Activated T-helper 9 cell treated with anti-CD3 and anti-CD28 coated beads, Interleukin-2, amount 50 U/mL, for 16 hours (primary cell): ENCODE measurements at places on chromosomes 11 and 22.

GRCh38 chr11:131275580-131275979, 94.8 kb upstream of the NTM start:
- DNase-seq: no peak

DNA sequence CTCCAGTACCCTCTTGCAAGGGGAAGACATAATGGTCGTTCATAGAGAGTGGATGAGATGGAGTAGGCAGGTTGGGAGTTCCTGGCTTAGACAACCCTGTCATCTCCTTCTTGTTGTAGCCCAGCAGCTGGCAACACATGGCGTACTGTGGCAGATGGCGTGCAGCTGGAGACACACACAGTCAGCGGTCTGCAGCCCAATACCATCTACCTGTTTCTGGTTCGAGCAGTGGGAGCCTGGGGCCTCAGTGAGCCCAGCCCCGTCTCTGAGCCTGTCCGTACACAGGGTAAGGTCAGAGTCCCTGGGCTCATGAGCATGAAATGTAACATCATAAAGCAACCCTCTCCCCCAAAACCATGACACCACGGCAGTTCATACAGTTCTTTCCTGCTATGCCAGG, 8.7 kb downstream of the ROBO3 start:
- DNase-seq: no peak

- DNase-seq: no peak
These were observed 153.9 kb downstream of the CHST1 start for GRCh38 chr11:45511566-45511965.

DNA sequence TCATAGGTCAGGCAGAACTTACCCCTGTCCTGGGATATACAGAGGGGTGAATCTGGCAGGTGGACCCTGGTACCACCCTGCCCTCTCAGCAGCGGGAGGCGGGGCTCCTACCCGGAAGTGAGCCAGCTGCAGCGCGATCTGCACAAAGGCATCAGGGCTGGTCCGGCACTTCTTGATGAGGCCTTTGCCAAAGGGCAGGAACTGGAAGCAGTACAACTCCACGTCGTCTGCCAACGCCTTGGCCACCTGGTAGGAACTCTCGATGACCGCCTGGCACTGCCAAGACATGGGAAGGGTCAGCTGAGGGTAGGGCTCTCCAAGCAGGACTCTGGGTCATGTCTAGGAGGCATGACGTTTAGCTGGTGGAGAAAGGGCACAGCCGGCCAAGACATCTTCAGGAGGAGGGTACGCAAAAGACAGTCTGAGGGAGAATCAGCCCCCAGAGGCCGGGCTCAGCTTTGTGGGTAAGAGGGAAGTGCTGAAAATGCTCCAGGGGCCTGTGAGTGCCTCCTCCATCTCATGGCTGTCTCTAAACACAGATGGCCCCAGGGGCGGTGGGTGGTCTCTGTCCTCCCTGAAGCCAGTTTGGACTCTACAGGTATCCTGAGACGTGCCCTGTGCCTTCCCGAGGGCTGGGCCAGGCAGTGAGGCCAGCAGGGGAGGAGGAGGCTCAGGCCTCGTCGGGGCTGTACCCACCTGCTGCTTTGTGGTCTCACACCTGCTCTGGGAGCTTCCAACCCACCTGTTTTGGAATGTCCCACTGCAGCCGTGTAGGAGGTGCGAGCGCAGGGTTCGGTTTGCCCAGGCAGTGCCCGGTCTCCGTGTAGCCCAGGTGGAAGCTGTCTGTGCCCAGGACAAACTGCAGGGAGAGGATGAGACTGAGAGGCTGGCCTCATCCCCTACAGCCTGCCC, 6.7 kb downstream of the CPT1B start:
- no peak for DNase-seq

GRCh38 chr11:12245091-12245490, 132.3 kb upstream of the PARVA start:
- DNase-seq: no peak

DNA sequence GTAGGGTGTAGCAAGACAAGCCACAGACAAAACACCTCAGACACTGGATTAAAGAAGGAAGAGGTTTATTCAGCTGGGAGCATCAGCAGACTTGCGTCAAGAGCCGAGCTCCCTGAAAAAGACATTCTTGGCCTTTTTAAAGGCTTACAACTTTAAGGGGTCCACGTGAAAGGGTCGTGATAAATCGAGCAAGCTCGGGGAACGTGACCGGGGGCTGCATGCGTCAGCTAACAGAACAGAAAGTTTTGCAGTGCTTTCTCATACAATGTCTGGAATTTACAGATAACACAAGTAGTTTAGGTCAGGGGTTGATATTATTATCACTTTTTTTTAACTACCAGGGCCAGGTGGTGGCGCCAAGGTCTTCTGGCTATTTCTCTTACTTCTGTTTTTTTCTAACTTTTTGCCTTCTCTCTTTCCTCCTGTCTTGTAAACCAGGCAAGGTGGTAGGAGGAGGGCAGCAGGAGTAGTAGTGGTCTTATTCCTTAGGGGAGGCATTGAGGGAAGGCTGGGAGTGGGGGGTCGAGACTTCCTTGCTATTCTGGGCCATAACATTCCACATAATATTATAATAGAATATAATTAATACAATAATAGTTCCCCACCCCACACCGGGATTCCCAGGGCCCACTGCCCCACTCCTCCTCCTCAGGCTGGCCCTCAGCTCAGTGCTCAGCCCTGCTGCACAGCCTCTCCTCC, 587 bp upstream of the ALDH3B1 start:
- no peak for DNase-seq

DNA sequence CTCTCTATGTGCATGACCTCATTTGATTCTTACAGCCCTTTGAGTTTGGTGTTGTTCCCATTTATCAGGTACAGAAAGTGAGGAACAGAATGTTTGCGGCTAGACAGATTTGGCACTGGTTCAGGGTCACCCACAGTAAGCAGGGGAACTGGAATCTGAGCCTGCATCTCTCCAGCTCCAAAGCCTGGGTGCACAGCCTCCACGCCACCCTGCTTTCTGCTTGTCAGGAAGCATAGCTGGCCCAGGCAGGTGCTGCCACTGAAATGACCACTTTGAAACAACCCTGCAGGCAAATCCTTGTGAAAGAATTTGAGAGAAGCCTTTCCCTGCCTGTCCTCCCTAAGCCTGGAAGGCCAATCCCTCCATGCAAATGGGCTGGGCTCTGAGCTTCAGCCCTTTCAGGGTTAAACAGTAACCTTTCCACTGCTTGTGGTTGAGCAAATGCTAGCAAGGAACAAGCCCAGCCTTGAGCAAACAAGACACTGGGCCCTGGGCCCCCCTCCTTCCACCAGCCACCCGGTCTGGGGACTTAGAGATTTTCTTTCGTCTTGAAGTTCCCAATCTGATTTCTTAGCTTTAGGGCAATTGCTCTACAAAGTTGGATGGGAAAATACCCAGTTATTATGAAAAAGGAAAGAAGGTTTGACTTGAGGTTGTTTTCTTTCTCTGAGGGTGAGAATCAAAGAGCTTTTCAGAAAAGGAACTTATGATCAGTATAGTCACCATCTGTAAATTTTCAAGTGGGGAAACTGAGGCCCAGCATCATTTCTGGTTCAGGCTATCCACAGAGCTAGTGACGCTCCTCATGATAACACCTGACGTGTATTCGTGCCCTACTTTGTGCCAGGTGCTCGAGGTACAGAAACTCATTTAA, 19.4 kb downstream of the EHF start:
- no peak for DNase-seq

DNA sequence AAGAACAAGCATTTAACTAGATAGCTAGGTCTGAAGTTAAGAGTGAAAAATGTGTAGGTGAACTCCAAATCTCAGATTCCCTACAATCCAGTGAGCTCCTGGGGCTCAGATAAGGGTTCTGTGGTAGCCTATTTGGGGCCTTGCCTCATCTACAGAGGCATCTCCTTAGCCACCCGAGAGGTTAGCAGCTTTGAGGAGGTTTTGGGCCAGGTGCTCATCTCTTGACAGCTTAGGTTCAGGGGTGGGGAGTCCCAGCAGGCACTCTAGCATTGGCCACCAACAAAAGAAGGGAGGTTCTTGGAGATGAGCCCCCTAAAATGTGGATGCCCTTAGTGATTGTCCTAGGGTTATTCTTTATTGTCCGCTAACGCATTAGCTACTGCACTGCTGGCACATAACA, 184.4 kb upstream of the B3GAT1 start:
- DNase-seq: no peak

DNA sequence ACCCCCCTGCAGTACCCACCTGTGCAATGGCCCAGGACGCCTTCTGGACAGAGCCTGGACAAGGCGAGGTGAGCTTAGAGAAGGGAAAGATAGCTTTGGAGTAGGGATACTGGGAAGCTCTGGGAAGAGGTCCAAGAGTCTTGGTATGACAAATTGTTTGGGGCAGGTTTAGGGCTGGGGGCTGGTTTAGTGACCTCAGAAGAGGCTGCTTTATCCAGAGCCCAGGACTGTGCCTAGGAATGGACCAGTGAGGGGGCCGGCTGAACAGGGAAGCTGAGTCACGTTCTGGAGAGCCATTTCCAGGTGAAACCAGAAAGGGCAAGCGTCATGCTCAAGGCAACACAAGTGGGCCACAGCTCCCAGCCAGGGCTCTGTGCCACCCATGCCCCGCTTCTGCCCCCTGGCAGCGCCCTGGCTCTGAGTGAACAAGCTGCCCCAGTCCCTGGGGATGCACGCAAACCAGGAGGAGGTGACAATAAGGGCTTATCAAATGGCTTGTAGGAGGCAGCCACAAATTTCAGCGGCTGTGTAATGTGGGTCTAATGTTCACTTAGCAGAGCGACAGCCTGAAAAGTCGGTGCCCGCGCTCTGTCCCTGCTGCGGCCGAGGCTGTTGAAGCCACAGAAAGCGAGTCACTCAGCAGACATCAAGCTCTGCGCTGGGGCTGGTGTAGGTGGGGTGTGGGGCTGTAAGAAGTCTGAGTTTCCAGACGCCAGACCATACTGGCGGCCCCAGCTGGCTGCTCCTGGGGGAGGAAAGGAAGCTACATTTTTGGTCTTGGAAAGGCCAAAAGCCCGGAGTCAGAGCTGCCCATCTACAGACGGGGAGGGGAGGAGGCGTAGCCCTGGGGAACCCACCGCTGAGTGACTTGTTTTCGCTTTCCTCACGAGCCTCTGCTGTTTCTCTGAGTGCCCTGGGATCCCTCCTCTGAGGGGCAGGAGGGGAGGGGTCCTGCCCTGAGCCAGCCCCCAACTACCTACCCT, 18.3 kb upstream of the SYT7 start:
- DNase-seq: no peak

- no peak for DNase-seq
These were observed 17.1 kb downstream of the HSD17B12 start for GRCh38 chr11:43697679-43698078.

GRCh38 chr11:10456519-10456918, 1.5 kb downstream of the AMPD3 start:
- DNase-seq: no peak

DNA sequence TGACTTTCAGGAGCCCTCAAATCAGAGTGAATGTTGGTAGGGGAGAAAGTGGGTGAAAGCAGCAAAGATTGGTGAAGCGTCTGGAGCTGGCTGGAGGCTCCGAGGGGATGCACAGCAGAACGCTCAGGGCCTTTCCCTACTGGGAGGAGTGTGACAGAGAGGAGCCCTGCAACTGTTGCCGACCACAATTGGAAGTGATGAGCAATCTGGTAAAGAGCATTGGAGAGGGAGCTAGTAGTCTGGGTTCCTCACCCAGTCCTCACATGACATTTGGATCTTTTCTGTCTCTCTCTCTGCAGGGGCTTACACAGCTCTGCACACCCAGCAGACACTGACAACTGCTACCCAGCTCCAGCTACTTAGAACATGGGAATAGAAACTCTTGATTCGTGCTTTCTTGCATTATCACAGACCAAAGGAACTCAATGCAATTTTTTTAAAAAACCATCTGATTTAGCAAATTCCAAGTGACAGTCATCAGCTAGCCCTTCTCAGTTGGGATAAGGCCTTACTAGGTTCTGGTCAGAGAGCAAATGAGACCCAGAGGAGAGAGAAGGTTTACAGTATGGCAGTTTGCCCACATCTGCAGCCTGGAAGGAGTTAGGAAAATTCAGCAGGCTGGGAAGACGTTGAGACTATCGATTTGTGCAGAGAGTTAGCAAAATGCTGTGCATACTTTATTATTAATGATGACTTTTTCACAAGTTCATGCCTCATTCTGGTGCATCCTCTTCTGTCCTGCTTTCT, 278.0 kb upstream of the PLET1 start:
- DNase-seq: no peak

- DNase-seq: no peak
These were observed 2.0 kb upstream of the CEND1 start for GRCh38 chr11:791658-792534.

GRCh38 chr11:61131186-61131585, 28.9 kb downstream of the CD5 start:
- DNase-seq: no peak
